Activated naive CD4-positive, alpha-beta T cell (primary cell): ENCODE measurements at places on chromosomes 7 and 10.

DNA sequence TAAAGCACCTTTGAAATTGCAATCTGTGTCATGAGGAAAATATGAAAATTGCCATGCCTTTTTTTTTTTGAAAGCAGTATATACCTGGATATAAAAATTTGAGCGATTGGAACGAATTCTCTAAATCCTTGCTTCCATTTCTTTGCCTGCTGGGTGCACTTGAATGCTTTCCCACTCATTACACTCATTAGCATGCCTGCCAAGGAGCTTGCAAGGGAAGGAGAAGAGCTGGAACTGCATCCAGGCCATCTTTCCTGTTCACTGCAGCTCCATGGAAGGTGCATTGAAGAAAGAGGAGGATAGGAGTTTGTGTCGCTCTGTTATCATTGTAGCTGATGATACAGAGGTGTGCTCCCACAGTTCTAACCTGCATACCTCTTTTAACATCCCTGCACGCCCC, 102.4 kb upstream of the GJD4 start:
- no peak for DNase-seq

DNA sequence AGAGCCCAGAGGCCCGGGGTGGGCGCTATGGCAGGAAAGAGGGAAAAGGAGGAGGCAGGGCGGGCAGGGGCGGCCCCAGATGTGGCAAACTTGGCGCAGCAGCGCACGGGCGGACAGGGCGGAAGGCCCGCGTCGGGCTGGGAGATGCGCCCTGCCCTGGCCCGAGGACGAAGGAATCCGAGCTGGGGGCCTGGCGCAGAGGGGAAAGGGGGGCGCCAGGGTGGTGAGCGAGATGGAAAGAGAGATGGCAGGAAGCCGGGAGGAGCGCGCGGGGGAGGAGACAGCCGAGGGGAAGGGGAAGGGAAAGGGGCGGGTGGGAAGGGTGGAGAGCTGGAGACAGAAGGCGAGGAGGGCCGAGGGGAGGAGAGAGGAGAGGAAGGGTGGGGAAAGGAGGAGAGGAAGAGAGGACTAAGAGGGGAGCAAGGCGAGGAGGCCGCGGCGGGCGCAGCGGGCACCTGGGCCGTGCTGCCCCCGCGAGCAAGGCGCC, at the start of gene MARVELD1:
Gene MARVELD1 (plus strand): TSS at position 392 of the 487 bp plus-strand sequence. CDS start 147 bp downstream, outside the sequence.
- no peak for DNase-seq

DNA sequence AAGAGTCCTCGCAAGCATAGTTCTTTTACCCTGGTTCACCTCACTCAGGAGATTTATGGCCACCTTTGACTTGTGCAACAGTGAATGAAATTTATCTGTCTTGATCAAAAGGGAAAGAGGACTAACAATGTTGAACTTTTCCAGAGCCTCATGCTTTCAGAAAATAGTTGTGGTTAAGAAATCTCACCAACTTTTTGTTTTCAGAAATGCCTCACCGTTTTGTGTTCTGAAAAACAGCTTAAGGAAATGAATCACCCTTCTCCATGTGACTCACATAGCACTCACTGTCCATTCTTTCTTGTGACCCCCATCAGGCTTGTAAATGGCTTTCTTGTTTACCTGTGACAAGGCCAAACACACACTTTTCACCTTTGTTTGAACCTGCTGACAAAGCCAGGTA, 148.6 kb upstream of the FAM3C start:
- DNase-seq: no peak

- DNase-seq: no peak
Observed at GRCh38 chr7:115417662-115418061, 495.8 kb downstream of the MDFIC start.
